B cell (primary cell): ENCODE measurements at places on chromosomes 5 and 9. TPM values are rescaled to one million over a fixed set of nuclear protein-coding genes. Genes with fewer than 3 reads are reported as not detected.

GRCh38 chr9:110784309-110784708 is 115.7 kb downstream of the MUSK start:
- DNase-seq, result no peak
- no peaks in the 10 kb centered on the region for H3K4me1 ChIP-seq
- H3K27ac ChIP-seq, result no peak overlapping the region
- H3K36me3 ChIP-seq, result no peaks in the 10 kb centered on the region

- no peak overlapping the region for H3K27ac ChIP-seq
- no peak for DNase-seq
- H3K27me3 ChIP-seq, result no peaks in the 10 kb centered on the region
- H3K4me3 ChIP-seq, result no peak overlapping the region
Observed at GRCh38 chr9:16387382-16387781, 483.1 kb downstream of the BNC2 start.

DNA sequence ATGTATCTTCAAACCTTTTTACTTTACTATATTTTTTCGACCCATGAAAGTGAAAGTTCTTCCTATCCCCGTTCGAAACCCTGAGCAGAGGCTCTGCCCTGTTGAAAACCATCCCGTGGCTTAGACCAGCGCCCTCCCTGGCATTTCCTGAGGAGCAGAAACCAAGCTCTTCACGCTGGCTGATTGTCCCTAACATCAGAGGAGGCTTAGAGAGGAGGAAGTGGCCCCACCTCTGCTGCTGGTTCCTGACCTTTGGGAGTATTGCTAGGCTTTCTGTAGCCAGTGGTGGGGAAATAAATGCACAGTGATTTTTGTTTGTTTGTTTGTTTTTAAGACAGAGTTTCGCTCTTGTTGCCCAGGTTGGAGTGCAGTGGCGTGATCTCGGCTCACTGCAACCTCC is 4.2 kb upstream of the PTGES start:
- H3K27ac ChIP-seq, result no peak overlapping the region
- no peak overlapping the region for H3K4me3 ChIP-seq
- H3K36me3 ChIP-seq, result no peaks in the 10 kb centered on the region

GRCh38 chr5:173352366-173353349 is 24.4 kb upstream of the STC2 start:
- no peak overlapping the region for H3K4me3 ChIP-seq
- H3K36me3 ChIP-seq, result no peaks in the 10 kb centered on the region
- H3K27me3 ChIP-seq, result no peaks in the 10 kb centered on the region
- no peaks in the 10 kb centered on the region for H3K4me1 ChIP-seq
- DNase-seq, result no peak
- no peak overlapping the region for H3K27ac ChIP-seq

DNA sequence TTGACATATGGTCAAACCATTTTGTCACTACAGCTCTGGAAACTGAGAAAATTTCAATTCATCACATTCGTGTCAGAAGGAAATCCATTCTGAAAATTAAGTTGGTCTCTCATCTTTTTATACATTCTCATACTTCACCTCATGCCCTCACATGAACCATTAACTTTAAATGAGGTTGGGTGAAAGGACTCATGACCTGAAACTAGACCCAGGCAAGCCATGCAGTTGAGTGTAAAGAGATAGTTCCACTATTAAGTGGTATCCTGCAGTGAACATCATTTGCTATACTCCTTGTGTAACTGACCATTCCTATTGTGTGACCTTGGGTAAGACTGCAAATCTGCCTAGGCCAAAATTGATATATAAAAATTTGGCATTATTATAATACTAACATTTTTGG is 299.6 kb upstream of the GRIN3A start:
- no peak overlapping the region for H3K4me3 ChIP-seq
- DNase-seq, result no peak
- H3K36me3 ChIP-seq, result no peaks in the 10 kb centered on the region
- no peaks in the 10 kb centered on the region for H3K27me3 ChIP-seq
- H3K27ac ChIP-seq, result no peak overlapping the region

TMEM174 gene
- total RNA-seq, result not detected in 2 replicates

DAPK1 gene
- 0.92 and 2.8 TPM in 2 replicates for total RNA-seq

DNA sequence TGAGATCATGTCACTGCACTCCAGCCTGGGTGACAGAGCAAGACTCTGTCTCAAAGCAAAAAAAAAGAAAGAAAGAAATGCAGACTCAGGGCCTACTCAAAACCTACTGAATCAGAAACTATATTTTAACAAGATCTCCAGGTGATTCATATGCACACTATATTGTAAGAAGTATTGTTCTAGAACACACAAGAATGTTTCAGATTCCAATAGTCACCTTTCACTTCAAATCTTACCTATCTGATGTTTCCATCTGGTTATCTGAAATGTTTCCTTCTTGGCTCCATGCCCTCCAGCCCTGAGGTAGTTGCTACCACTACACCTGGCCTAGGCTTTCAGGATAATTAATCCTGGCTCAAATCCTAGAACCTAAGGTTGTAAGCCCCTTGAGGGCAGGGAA is 36.8 kb upstream of the SNX2 start:
- peaks cover 11% of the 10 kb centered on the region for H3K4me1 ChIP-seq
- H3K27ac ChIP-seq, result no peak overlapping the region

- H3K4me3 ChIP-seq, result no peak overlapping the region
- no peaks in the 10 kb centered on the region for H3K36me3 ChIP-seq
- DNase-seq, result no peak
- no peaks in the 10 kb centered on the region for H3K4me1 ChIP-seq
- H3K27ac ChIP-seq, result no peak overlapping the region
Observed at GRCh38 chr9:78437296-78437695, 140.4 kb downstream of the PSAT1 start.

IL11RA gene
- 47.3 and 52.1 TPM in 2 replicates for total RNA-seq

- H3K27me3 ChIP-seq, result no peaks in the 10 kb centered on the region
- no peaks in the 10 kb centered on the region for H3K4me1 ChIP-seq
- H3K4me3 ChIP-seq, result no peak overlapping the region
- H3K27ac ChIP-seq, result no peak overlapping the region
Observed at GRCh38 chr9:115030006-115030405, 88.0 kb downstream of the TNC start.

DNA sequence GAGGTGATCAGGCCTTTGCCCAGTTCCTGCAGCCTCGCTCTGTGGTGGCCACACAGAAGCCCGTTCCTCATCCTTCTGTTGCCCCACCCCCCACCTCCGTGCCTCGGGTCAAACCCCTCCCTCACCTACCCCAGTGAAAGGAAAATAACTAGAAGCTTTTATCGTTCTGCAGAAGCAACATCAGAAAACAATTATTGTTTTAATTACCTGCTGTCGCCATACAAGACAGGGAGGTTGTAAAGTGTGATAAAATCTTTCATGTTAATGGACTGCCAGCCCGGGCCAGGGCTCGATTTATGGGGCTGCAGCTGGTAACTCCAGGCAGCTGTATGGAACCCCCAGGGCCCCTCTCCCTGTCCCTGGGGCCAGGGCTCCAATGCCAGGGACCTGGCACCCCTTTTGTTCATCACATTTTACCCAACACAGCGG is 20.6 kb downstream of the UNC5A start:
- no peak for DNase-seq
- H3K27ac ChIP-seq, result no peak overlapping the region
- no peaks in the 10 kb centered on the region for H3K4me1 ChIP-seq
- no peaks in the 10 kb centered on the region for H3K27me3 ChIP-seq

GIN1 gene
- 12.6 and 16.9 TPM in 2 replicates for total RNA-seq

HTR1A gene
- not detected in 2 replicates for total RNA-seq

NIPBL gene
- 112 and 120 TPM in 2 replicates for total RNA-seq

SLC22A5 gene
- total RNA-seq, result 12.9 and 13.2 TPM in 2 replicates

WASHC1 gene
- 30.9 and 32.8 TPM in 2 replicates for total RNA-seq

DNA sequence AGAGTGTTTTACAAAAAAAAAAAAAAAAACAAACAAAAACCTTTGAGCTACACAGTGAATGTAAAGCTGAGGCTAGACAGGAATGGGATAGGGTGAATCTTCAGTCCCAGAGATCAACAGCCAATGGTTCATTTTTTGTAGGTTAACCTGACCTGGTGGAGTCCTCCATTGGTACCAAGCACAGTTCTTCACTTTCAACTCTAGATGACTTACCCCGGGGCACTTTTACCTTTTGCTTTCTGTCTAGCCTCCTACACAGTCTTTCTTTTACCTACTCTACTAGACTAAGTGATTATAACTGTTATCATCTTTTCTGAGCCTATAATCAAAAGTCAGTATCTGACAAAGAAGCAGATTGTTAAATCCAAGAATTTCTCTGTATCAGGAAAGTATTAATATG is 50.9 kb downstream of the ANXA2R start:
- H3K27ac ChIP-seq, result no peak overlapping the region
- H3K27me3 ChIP-seq, result no peaks in the 10 kb centered on the region
- DNase-seq, result no peak
- H3K4me3 ChIP-seq, result no peak overlapping the region
- H3K4me1 ChIP-seq, result peaks cover 26% of the 10 kb centered on the region
- peaks cover 1% of the 10 kb centered on the region for H3K36me3 ChIP-seq

IFNA13 gene
- total RNA-seq, result not detected in 2 replicates

GRCh38 chr9:12652973-12653372 is 40.2 kb upstream of the TYRP1 start:
- H3K27ac ChIP-seq, result no peak overlapping the region
- H3K4me1 ChIP-seq, result no peaks in the 10 kb centered on the region
- DNase-seq, result no peak
- H3K36me3 ChIP-seq, result no peaks in the 10 kb centered on the region
- H3K27me3 ChIP-seq, result no peaks in the 10 kb centered on the region
- no peak overlapping the region for H3K4me3 ChIP-seq

GRCh38 chr5:143219696-143220095 is 183.8 kb downstream of the NR3C1 start:
- H3K27me3 ChIP-seq, result no peaks in the 10 kb centered on the region
- H3K4me1 ChIP-seq, result peaks cover 30% of the 10 kb centered on the region
- H3K36me3 ChIP-seq, result peaks cover 4% of the 10 kb centered on the region
- H3K27ac ChIP-seq, result no peak overlapping the region

GRCh38 chr9:113715086-113715485 is 161.0 kb upstream of the ZNF618 start:
- no peaks in the 10 kb centered on the region for H3K27me3 ChIP-seq
- DNase-seq, result no peak
- H3K4me3 ChIP-seq, result no peak overlapping the region
- no peaks in the 10 kb centered on the region for H3K4me1 ChIP-seq

- peaks cover 24% of the 10 kb centered on the region for H3K4me1 ChIP-seq
- H3K27me3 ChIP-seq, result no peaks in the 10 kb centered on the region
- H3K36me3 ChIP-seq, result no peaks in the 10 kb centered on the region
- no peak overlapping the region for H3K4me3 ChIP-seq
- H3K27ac ChIP-seq, result no peak overlapping the region
Observed at GRCh38 chr9:89734600-89735041, 129.8 kb downstream of the GADD45G start.

GRCh38 chr5:96079075-96079474 is 117.4 kb upstream of the ELL2 start:
- H3K4me3 ChIP-seq, result no peak overlapping the region
- H3K27me3 ChIP-seq, result no peaks in the 10 kb centered on the region
- H3K4me1 ChIP-seq, result no peaks in the 10 kb centered on the region
- DNase-seq, result no peak
- H3K36me3 ChIP-seq, result no peaks in the 10 kb centered on the region
- no peak overlapping the region for H3K27ac ChIP-seq

N4BP3 gene
- total RNA-seq, result 47.2 and 48.7 TPM in 2 replicates

GRCh38 chr9:116763770-116764169 is 76.7 kb downstream of the TRIM32 start:
- H3K4me1 ChIP-seq, result no peaks in the 10 kb centered on the region
- H3K36me3 ChIP-seq, result no peaks in the 10 kb centered on the region
- H3K27me3 ChIP-seq, result no peaks in the 10 kb centered on the region
- no peak for DNase-seq

- H3K4me3 ChIP-seq, result no peak overlapping the region
- H3K27ac ChIP-seq, result no peak overlapping the region
- no peaks in the 10 kb centered on the region for H3K36me3 ChIP-seq
- peak; percentile 33 for DNase-seq
Observed at GRCh38 chr5:103475629-103476240, 86.9 kb downstream of the NUDT12 start.

DNA sequence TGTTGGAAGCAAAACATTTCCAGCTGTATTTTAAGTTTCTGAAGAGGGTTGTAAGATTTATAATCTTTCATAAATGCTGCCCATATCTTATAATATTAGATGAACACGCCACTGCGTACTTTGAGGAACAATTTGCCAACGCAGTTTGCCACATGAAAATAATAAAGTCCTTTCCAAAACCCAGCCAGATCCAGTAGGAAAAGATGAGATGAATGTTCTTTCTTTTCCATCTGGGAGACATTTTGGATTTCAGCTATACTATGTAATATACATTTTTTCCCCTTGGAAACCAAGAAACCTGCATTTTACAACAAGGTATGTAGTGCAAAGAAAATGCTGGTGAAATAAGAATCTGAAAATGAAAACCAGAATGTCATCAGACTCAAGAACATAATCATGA is 125.4 kb downstream of the NFIB start:
- H3K36me3 ChIP-seq, result no peaks in the 10 kb centered on the region
- no peaks in the 10 kb centered on the region for H3K27me3 ChIP-seq
- no peak for DNase-seq

SKP2 gene
- total RNA-seq, result 26.7 and 33.0 TPM in 2 replicates

KIAA0825 gene
- total RNA-seq, result 2.7 and 3.0 TPM in 2 replicates

- H3K4me1 ChIP-seq, result no peaks in the 10 kb centered on the region
- H3K36me3 ChIP-seq, result no peaks in the 10 kb centered on the region
- DNase-seq, result no peak
Observed at GRCh38 chr5:135069016-135069770, 35.2 kb upstream of the PITX1 start.

- no peaks in the 10 kb centered on the region for H3K27me3 ChIP-seq
- DNase-seq, result no peak
- no peak overlapping the region for H3K27ac ChIP-seq
- no peaks in the 10 kb centered on the region for H3K4me1 ChIP-seq
- H3K4me3 ChIP-seq, result no peak overlapping the region
Observed at GRCh38 chr5:84791138-84791537, 406.5 kb upstream of the EDIL3 start.

GEMIN5 gene
- 15.5 and 17.1 TPM in 2 replicates for total RNA-seq

GDA gene
- total RNA-seq, result not detected in 2 replicates

NPR3 gene
- total RNA-seq, result not detected in 2 replicates

SPATA31A1 gene
- not detected in 2 replicates for total RNA-seq

GRCh38 chr5:178505639-178506407 is 84.4 kb downstream of the COL23A1 start:
- no peak overlapping the region for H3K27ac ChIP-seq
- H3K4me3 ChIP-seq, result no peak overlapping the region
- no peaks in the 10 kb centered on the region for H3K27me3 ChIP-seq
- no peak for DNase-seq
- no peaks in the 10 kb centered on the region for H3K4me1 ChIP-seq
- H3K36me3 ChIP-seq, result no peaks in the 10 kb centered on the region

IGFBPL1 gene
- total RNA-seq, result not detected in 2 replicates

IL31RA gene
- total RNA-seq, result not detected in 2 replicates

DNA sequence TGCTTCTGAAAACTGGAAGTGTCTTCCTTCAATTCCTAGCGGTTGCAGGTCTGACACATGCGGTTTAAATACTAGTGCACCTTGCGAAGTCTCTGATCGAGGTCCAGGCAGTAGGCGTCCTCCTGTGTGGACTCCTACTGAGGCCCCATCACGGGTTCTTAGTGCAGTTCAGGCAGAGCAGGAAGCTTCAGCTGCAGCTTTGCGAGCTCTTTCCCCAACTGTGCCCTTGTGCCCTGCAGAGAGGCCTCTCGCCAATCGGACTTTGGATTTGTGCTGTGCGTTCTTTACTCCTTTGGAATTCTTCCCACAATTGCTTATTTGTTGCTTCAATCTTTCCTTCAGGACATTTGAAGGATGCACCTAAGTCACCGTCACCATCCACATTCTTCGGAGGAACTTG is 40.6 kb upstream of the FAM120AOS start:
- DNase-seq, result no peak
- no peak overlapping the region for H3K4me3 ChIP-seq
- H3K27ac ChIP-seq, result no peak overlapping the region
- no peaks in the 10 kb centered on the region for H3K27me3 ChIP-seq
- H3K36me3 ChIP-seq, result peaks cover 3% of the 10 kb centered on the region

TMED9 gene
- 63.1 and 67.6 TPM in 2 replicates for total RNA-seq

- no peak overlapping the region for H3K27ac ChIP-seq
- H3K4me3 ChIP-seq, result no peak overlapping the region
- no peaks in the 10 kb centered on the region for H3K4me1 ChIP-seq
Observed at GRCh38 chr5:62596691-62597090, 18.1 kb downstream of the LRRC70 start.
